NCI-H1694 treated with DMSO at 0.1 percent for 48 hours (cell line): ENCODE measurements at places on chromosomes 3 and 15.

- DNase-seq = no peak
Observed at GRCh38 chr3:12993517-12994356, 79.5 kb downstream of the IQSEC1 start.

DNA sequence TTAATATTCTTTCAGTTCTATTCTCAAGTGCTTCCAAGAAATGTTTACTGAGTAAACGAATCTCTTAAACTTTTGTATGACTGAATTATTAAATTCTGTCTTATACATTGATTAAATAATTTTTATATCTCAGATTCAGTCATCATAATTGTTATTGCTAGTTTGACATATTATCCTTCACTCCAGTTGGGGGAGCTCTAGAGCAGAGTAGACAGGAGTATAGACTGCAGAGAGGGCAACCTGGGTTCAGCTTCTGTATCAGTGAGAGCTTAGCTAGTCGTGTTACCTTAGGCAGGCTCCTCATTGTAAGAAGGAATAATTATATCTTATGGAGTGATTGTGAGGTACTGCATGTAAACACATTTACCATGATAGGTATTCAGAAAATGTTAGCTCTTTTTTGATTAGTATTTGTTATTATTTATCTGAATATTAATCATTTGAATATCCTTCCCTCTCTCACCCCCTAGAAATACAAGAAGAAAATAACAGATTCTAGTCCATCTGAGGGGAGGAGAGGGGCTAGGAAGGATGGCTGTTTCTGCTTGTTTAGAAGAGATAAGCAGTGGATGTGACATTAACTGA, 31.0 kb upstream of the ZCWPW2 start:
- peak; percentile 19 for DNase-seq

DNA sequence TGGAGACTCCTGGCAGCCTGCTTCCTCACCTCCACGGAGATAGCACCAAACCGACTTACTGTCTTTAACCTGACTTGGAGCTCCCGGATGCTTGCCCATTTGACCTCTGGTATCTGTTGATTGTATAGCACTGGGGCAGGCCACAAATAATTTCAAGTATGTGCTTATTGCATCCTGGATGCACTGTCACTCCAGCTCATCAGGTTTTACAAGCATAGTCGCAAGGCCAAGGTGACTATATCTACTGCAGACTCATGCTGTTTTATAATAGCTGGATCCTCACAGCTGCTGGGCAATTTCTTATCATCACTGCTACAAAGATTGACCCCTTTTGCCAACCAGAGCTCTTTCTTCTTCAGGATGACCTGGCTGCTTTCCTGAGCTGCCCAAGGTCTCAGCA, 45.6 kb downstream of the PEX5L start:
- DNase-seq = no peak

DNA sequence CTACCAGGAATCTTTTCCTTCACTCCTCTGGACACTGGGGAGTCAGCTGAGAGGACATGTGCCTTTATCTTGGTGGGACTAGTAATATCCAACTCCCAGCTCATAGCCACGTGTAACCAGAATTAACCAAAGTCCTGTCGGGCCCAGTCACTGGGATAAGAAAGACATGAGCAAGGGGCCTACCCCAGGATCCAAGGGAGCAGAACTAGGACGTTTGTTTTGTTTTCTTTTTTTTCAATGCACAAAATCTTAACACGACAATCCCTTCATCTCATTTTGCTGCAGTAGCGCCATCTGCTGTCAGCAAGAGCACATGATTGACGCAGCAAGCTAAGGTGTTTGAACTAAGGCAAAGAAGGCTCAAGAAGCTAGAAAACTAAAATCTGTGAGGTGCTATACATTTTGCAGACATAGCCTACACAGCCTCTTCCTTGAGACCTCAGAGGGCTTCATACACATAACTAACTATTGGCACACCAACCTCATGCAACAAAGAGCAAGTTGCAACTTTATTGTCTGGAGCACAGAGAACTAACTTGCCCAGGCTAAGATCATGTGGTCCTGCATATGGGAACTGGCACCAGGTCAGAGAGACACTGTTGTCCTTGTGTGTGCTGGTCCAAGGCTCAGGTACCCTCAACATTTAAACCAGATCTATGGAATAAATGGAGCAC, 43.6 kb downstream of the RLBP1 start:
- DNase-seq = peak; percentile 48

DNA sequence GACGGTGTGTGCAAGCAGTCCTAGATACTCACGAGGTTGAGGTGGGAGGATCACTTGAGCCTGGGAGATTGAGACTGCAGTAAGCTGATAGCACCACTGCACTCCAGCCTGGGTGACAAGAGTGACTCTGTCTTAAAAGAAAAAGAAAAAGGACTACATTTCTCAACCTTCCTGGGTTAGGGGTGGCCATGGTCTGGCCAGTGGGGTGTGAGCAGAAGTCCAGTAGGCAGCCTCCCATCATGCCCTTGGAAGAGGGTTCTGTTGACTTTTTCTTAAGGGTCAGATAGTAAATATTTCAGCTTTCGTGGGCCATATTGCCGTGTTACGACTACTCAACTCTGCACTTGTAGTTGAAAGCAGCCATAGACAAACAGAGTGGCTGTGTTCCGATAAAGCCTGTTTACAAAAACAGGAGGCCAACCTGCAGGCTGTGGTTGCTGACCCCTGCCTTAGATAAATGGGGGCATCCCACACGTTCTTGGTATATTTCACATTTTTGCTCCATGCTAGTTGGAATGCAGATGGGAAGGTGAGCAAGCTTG, 31.0 kb upstream of the PDE8A start:
- DNase-seq = no peak

- DNase-seq = no peak
Observed at GRCh38 chr3:63390710-63391230, 112.7 kb downstream of the SYNPR start.

- no peak for DNase-seq
Observed at GRCh38 chr3:171156401-171157010, 130.0 kb upstream of the SLC2A2 start.

DNA sequence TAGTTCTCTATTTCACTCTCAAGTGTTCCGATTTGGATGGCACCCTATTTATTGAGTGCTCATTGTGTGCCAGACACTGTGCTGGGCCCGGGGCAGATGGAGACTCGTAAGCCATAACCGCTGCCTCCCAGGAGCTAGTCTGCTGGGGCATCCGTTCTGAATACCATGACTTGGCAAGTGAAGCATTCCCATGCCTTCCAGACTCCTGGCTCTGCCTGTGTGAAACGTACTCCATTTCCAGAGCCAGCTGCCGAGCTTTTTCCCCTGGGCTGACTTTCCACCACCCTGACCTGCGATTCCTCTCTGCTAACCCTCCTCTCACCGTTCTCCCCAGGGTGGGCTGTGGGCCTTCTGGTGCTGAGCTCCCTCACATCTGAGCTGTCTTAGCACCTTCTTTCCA, 303.1 kb upstream of the CTDSPL start:
- DNase-seq = peak; percentile 16

DNA sequence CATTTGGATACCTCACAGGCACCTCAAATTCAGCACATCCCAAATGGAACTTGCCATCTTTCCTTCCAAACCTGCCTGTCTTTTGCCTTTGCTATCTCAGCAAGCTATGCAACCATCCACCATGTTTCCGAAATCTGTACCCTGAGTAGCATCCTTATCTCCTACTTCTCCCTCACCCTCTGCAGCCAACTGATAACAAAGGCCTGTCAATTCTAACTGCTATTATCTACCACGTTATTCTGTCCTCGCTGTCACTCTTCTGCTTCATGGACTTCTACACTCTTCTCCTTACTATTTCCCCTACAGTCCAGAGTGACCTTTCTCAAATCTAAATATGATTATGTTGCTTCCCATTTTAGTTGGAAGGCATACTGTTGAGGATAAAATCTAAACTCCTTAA, 25.5 kb upstream of the TAFA4 start:
- DNase-seq = no peak

- DNase-seq = no peak
Observed at GRCh38 chr3:47399531-47400270, 18.9 kb downstream of the PTPN23 start.

DNA sequence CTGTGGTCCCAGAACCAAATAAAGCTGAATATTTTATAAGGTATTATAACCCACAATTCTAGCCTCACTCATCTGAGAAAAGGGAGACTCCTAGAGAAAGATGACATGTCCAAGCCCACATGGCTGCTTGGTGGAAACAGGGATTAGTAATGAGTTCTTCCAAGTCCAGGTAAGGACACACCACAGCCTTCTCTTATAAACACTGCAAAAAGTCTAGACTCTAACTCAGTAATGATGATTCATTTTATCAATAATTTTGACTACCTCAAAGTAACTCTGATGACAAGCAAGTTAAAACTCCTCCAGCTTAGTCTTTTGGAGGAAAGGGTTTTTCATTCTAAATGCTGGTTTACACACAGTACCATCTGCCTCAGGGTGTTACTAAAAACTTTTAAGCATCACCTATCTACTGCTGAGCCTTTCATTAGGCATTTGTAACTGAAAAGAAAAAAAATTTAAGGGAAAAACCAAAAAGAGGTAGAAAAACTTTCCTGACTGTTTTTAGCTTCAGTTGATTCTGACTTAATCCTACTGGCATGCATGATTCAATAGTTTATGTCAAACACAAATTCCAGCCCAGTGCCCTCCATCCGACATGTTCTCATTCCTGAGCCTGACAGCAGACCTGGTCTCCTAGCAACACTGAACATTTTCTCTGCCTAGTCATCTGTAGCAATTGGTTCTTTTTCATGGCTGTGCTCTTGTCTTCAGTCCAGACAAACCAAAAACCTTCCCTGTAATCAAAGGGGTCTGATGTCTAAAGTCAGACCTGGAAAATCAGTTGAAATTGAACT, 43.9 kb downstream of the P3H2 start:
- no peak for DNase-seq

- no peak for DNase-seq
Observed at GRCh38 chr15:30958219-30958618, 33.2 kb downstream of the MTMR10 start.

DNA sequence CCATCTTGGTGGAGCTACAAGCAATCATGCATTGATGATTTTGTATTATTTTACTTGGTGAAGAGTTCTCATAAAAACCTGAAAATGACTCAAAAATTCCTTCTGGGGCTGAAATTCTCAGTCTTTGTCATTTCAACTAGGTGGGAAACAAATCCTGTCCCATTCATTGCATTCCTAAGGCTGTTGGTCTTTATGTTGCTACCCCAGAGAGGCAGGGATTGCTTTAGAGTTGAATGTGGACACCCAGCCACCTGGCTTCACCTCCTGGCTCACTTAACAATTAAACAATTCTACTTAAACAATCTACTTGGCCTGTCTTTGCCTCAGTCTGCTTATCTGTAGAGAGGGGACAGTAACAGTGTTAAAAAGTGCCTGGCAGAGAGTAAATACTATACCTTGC, 117.3 kb upstream of the UBE3A start:
- DNase-seq = no peak

- no peak for DNase-seq
Observed at GRCh38 chr3:114646526-114646925, 352.7 kb downstream of the TIGIT start.

GRCh38 chr15:29571792-29572431, 250.4 kb downstream of the TJP1 start:
- DNase-seq = no peak

- DNase-seq = no peak
Observed at GRCh38 chr3:120604784-120605183, 8.6 kb downstream of the NDUFB4 start.

- no peak for DNase-seq
Observed at GRCh38 chr15:63157891-63158431, 684 bp upstream of the RPS27L start.

GRCh38 chr3:68306571-68306970, 625.8 kb downstream of the TAFA4 start:
- no peak for DNase-seq

GRCh38 chr3:101996832-101997231, 147.5 kb downstream of the NFKBIZ start:
- DNase-seq = no peak

DNA sequence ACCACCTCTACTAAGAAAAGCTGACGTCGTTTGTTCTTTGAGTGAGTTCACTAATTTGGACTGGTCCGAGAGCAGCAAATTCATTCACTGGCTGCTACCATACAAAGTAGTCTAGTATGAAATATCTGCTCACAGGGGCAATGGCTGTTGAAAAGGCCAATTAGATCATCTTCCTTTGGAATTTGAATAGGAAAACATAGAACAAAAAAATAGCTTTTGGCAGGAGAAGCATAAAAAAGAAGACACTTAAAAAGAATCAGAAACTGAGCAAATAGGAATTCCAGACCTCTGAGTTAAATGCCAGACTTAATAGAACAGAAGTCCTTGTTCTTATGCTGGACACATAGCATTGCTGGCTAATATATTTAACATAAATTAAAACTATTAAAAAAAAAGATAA, 159.3 kb downstream of the IL1RAP start:
- no peak for DNase-seq

- DNase-seq = no peak
Observed at GRCh38 chr15:88258093-88258641, 1.6 kb upstream of the NTRK3 start.

GRCh38 chr15:98650417-98651035, 2.2 kb downstream of the IGF1R start:
- DNase-seq = no peak

DNA sequence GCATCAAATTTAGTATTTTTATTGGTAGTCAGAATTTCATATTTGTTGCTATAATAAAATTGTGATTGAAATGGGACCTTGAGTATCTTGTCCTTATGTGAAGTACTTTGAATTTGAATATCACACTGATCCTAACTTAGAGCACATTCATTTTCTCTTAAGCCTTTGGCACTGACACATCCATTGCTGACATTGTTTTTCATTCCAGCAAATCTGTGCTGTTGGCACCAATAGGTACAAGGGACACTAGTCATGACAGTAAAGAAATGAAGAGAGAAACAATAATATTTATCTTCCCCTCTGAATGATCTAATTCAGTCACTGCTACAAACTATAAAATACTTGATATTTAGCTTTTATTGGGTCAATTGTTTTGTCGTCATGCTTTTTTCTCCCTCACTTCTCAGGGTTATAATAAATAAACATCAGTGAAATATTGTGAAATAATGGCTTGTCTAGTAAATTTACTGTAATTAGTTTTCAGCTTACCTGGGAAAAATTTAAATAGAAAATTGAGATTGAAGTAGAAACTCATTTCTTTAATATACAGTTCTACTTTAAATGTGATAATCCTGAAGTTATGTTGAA, 166.8 kb upstream of the MLF1 start:
- DNase-seq = no peak

DNA sequence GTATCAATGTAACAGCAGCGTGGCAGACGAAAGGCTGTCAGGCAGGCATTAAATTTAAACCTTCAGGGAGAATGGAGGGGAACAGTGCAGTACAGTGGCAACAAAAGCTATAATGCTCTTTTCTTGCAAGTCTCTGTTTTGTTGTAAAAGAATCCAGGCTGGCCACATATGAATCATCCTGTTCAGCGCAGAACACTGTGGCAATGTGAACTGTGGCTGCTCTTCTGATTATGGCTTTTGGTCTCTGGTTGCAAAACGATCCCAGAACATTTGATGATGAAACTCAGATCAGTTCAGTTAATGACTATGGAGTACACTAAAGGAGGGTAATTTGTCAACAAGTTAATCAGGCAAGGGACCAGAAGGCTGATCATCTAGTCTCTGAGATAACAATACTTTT, 219.7 kb upstream of the SGO1 start:
- DNase-seq = no peak

- DNase-seq = no peak
Observed at GRCh38 chr3:111715911-111716523, 120.9 kb upstream of the ZBED2 start.
